ENCODE measurements at places on chromosomes 7 and 10.

DNA sequence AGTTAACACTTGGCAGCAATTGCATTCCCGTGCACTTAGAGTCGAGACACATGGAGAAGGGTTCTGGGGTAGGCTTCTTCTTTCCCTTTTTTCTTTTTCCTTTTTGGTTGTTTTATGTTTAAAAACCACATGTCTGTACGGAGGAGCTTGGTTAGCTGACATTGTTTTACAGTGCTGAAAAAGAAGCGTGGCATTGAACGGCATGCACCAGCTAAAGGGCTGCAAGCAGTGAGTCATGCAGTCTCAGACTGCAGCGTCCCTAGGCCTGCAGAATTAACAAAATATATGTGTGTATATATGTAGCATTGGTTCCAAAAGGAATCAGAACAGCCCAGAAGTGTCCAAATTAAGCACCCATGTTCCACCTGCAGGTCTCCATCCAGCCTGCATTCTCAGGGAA is 211.0 kb downstream of the TCF7L2 start:
- no peak for DNase-seq

DNA sequence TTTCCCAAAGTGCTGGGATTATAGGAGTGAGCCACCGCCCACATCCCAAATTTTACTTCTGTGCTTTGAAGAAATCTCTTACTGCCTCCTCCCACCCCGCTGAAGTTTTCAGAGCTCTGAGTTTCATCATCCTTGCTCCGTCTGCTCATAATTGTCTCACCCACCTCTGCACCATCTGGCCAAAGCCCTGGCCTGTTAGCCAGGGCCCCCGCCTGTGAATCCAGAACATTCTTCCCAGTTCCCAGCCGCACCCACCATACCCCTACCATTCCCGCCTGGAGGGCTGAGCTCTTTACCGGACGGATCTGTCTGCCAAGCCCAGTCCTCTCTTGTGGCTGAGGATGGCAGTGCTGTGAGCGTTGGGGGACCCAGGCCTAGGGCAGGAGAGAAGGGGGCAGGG is 14.5 kb downstream of the SSC4D start:
- DNase-seq, result no peak

DNA sequence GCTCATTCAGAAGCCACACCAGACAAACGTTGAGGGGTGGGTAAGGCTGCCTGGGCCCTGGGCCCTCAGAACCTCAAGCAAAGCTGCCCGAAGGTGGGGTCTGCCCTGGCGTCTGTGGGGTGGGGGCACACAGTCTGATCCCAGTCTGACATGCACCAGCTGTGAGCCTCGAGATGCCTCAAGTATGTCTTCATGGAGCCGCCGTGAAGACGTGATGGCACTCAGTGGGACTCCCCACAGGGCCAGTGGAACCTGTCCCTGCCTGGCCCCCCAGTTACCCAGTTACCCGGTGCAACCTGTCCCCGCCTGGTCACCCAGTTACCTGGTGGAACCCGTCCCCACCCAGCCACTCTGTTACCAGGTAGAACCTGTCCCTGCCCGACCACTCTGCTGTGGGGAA is 351.2 kb downstream of the PTPRN2 start:
- DNase-seq, result no peak

- no peak for DNase-seq
These were observed 29.4 kb upstream of the MBL2 start for GRCh38 chr10:52801947-52802346.

DNA sequence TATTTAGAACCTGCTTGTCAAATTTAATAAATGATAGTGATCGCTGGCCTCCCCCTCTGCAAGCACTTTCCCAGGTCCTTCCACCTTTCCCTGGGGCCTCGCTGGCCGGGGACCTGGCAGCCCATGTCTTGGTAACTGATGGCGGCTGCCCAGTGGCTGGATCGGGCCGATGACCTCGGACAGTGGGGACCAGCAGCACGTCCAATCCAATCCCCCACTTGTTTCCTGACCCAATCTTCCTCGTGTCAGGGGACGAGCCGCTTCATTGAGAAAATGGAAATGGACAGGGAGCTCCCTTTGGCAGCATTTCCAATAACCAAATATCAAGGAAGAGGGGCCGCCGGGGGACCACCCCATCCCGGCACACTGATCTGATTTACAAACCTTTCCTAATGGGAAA is 17.2 kb downstream of the EBF3 start:
- DNase-seq, result no peak

DNA sequence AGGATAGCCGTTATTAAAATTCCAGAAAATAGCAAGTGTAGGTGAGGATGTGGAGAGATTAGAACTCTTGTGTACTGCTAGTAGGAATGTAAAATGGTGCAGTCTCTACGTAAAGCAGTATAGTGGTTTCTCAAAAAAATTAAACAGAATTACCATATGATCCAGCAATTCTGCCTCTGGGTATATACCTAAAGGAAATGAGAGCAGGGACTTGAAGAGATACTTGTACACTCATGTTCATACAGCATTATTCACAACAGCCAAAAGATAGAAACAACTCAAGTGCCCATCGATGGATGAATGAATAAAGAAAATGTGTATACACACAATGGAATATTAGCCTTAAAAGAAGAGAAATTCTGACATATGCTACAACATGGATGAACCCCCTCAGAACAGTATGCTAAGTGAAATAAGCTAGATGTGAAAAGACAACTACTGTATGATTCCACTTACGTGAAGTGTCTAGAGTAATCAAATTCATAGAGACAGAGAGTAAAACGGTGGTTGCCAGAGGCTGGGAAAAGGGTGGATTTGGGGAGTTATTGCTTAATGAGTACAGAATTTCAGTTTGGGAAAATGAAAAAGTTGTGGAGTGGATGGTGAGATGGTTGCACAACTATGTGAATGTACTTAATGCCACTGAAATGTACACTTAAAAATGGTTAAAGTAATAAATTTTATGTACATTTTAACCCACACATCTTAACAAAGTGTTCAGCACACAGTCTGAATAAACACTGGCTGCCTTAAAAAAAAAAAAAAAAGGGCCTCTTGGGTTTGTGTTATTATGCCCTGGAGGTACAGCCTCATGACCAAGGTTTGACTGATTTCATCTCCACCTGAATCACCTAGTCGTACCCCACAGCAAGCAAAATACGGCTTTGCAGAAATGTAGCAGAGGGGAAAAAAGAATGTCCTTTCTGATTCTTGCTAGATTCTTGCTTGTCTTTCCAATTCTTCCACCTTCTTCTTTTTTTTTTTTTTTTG is 26.2 kb downstream of the BUB3 start:
- DNase-seq, result no peak

DNA sequence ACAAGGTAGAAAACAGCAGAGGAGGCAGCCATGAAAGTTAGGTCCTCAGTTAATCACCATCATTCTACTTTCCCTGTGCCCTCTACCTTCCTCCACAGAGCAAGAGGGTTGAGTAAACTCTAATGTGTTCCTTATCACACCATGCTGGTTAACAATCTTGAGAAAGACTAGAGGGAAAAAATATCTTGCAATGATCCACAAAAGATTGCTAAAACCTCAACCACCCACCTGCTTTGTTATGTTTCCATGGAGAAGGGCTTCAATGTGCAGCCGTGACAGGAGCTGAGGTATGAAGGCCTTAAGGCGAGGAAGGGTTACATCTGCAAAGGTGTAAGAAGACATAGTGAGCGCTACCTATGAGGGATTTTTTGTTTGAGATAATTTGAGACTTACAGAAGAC is 103.9 kb downstream of the IDE start:
- DNase-seq, result no peak

GRCh38 chr10:87991946-87992345 is 128.5 kb downstream of the PTEN start:
- DNase-seq, result no peak

DNA sequence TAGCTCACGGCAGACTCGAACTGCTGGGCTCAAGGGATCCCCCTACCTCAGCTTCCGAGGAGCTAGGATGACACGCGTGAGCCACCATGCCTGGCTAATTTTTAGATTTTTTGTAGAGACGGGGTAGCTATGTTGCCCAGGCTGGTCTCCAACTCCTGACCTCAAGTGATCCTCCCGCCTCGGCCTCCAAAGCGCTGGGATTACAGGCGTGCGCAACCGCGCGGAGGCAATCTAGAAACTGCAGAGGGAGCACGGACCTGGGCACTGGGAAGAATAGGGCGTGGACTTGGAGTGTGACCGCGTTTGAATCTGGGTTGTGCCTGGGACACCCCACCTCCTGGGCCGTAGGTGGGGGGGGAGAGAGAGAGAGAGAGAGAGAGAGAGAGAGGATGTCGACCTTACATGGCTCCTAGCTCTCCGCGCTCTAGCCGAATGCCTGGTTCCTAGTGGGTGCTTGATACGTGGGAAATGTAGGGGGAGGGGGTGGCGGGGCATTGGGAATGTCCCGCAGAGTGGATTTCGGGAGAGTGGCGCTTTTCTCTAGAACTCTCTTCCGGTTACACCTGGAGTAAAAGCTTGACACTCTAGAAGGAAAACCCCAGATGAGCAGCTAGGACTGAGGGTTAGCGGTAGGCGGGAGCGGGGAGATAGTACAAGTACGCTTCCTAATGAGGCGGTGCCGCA is 1.2 kb upstream of the MAP3K8 start:
- DNase-seq, result no peak

DNA sequence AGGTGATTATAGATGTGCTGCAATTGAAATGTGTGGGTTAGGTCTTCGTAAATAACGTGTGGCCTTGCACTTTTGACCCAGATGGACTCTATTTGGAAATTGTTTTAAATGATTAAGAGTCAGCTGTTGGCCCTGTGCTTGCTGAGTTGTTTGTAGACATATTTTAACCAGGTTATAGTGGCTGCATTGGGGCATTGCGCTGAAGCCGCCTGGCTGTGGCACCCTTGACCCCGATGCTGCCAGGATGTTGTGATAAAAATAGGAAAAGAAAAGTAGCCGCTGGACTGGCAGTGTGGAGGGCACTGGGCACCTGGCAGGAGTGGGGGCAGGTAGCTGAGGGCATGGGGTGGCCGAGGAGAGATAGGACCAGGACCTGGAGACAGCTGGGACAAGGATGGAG is 13.4 kb downstream of the LRRC27 start:
- no peak for DNase-seq

DNA sequence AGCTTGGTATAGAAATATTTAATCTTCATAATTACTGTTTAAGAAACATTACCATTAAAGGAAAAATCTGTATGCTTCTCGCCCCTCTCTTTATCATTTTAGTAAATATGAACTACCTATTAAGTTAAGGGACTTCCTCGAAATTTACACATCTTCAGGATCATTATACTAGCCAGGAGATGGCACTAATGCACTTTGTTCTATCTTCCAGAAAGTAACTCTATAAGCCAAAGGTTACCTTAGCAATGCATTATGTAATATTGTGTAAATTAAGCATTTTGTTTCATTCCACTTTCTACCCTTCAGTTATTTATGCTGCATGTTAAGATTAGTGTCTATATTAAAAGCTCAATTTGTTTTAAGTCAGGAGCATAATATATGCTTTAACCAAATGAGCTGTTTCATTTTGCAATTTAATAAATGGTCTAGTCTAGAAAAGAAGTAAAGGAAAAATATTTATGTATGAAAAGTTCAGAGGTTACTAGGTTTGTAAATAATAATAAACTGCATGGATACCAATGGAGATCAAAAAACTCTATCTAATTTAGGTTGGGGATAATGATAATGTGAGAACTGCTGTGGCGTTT is 128.5 kb downstream of the ANKRD7 start:
- DNase-seq, result no peak

DNA sequence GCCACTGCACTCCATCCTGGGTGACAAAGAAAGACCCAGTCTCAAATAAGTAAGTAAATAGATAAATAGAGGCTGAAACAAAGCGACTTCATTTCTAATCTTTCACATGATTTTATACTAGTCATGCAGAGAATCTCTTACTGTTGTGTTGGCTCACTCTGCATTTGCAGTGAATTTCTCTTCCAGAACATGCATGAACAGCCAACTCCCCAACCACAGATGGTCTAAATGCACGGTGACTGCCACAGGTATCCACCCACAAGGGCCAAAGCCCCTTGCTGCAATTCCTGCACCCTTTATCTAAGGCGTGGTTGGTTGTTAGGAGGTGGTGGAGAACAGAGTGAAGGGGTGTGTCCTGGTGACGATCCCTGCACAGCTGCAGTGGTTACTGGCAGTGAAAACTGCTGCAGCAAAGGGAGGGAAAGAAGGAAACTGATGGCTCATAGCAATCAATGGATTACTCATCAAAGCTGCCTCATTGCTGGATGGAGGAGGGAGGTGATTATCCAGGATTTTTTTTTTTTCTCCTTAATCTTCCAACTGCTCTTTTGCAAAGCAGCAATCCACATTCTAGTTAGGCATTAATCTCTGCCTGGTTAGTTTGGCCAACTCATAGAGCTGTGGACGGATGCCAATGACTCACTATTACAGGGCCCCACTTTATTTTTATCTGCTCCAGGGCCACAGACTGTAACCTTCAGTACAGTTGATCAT is 50.6 kb downstream of the PRTFDC1 start:
- DNase-seq, result no peak

GRCh38 chr7:139423091-139423490 is 60.4 kb downstream of the KLRG2 start:
- DNase-seq, result no peak

DNA sequence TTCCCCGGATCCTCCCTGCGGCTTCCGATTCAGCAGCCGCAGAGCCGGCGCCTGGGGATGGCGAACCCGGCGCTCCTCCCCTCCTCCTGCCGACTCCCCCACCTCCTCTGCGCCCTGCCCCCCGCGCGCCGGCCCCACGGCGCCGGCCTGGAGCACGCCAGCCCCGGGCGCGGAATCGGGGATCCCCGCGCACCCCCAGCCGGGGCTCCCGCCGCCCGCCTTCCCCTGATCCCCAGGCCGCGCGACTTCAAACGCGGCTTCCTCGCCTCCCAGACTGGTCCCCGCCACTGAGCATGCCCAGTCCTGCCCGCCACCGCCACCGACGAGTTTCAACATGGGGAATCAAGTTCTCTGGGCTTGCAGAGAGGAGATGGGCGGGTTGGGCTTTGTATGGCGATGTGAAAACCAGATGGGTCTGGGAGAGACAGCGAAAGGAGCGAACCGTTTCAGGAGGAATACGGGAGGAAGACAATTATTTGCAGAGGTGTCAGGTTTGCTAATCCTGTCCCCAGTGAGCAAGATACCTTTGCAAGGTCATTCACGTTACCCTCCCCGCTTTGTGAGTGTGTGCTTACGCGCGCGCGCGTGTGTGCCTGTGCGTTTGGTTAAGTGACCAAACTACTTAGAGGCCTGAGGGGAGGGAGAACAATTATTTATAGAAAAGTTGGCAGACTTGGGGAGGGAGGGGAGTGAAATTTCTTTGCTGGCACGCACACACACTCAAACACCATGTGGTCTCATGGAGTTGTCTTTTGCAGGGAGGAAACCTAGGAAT is at the start of gene PANK1:
TSS of gene PANK1 (minus strand) at position 276 of the 775 bp plus-strand sequence. CDS start 351 bp downstream, outside the sequence.
- DNase-seq, result peak; percentile 46

DNA sequence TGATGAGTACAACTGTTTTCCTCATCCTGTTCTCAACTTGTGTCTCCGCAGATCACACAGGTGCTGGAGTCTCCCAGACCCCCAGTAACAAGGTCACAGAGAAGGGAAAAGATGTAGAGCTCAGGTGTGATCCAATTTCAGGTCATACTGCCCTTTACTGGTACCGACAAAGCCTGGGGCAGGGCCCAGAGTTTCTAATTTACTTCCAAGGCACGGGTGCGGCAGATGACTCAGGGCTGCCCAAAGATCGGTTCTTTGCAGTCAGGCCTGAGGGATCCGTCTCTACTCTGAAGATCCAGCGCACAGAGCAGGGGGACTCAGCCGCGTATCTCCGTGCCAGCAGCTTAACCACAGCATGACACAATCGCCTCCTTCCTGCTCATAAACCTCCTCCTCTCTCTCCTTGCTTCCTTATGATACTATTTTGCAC is 126.7 kb upstream of the PRSS58 start:
- DNase-seq, result no peak

All from activated CD4-positive, alpha-beta T cell treated with anti-CD3 and anti-CD28 coated beads for 1 hour (primary cell).